ENCODE measurements at places on chromosomes 1 and 21.

DNA sequence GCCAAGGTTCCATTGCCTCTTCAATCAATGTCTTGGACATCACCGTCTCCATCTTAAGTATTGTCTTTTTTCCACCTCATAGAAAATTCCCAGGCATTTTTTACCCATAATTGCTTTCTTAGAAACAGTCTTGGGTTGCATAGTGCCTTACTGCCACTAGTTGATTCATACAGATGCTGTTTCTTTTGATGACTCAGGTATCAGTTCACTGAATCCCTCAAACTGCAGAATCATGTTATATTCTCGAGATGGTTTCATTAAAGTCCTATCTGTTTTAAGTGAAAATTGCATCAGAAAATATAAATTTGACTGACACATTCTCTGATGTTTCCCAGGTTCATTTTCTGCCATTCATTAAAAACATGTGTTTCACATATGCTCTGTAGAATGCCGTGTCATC lies 1489.1 kb downstream of the BRINP3 start:
- no peak for DNase-seq

GRCh38 chr1:224528900-224529299 lies 87.2 kb upstream of the CNIH3 start:
- no peak for DNase-seq

DNA sequence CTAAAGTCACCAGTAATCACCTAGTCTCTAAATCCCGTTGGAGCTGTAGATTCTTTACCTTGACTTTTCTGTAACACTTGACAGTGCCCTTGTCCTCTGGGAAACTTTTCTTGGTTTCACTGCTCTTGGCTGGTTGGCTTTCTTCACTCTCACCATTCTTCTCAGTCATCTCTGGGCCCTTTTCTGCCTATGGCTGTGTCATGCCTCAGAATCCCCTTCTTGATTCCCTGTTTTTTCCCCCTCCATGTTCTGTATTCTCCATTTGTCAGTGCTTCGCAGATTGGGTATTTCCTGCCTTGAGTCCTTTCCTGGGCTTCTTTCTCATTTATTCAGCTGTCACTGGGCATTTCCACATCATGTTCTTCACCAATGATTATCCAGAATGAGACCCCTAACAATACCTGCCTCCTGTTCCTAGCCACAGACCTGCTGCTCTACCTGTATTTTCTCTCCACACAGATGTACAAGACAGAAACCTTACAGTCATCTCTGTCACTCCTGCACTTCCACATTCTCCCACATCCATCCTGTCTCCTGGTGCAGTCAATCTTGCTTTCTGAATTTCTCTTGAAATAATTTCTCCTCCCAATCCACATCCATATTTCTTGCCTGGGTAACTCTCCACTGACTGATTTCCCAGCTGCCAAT lies 14.7 kb downstream of the UCK2 start:
- DNase-seq, result no peak

- no peak for DNase-seq
These were observed 76.8 kb downstream of the STUM start for GRCh38 chr1:226625326-226625725.

DNA sequence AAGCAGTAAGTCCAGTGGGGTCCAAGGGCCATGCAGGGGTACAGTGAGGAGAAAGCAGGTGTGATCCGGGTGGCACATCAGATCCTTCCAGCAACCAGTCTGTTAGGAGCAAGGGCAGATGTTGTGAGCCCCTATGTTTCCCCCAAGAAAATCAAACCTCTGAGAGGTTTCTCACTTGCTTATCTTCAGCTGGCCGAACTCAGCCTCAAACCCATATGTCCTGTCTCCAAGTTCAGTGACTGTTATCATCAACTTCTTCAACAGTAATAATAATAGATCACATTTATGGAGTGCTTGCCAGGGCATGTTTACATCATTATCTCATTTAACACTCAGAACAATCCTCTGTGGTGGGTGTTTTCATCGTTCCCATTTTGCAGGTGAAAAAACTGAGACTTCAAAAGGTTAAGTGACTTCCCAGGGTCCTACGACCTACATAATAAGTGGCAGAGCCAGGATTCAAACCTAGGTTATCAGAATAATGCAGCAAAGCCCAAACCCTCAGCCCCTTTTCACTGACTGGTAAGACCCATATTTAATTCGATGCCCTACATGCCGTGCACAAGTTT lies 3.3 kb downstream of the CAPN2 start:
- DNase-seq, result no peak

GRCh38 chr1:39269349-39269748 lies 64.9 kb downstream of the MACF1 start:
- DNase-seq, result no peak
